Activated CD4-positive, alpha-beta T cell treated with anti-CD3 and anti-CD28 coated beads, Interleukin-2, amount 50 U/mL, for 24 hours (primary cell): ENCODE measurements at places on chromosomes 4 and X.

- no peak for DNase-seq
Observed at GRCh38 chrX:39043838-39044550, 242.7 kb downstream of the MID1IP1 start.

- DNase-seq: no peak
Observed at GRCh38 chr4:86685401-86685800, 91.3 kb downstream of the PTPN13 start.

DNA sequence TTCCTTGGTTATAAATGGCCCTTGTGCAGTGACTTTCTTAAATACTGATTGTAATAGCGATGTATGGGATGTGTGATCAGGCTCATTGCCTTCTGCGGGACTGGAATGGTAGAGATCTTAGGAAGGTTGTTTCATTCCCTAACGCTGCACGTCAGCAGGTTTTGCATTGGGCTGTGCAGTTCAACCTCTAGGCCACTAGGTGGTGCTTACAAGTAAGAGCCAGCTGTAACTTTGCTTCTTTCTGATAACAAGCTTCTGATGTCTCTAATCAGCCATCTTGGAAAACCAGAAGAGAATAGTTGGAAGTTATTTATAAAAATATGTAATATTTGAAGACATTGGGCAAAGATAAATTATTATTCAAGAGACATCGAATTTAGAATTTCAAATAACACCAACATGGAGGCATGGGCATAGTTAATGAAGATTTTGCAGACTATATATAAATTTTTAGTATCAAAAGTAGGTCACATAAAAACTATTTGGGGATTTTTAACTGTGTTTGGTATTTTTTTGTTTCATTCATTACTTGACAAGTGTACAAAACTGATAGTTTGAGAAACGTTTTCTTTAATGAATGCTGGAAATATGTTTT lies 339.7 kb upstream of the PCDH7 start:
- DNase-seq: no peak

GRCh38 chrX:20352504-20352903 lies 85.8 kb upstream of the RPS6KA3 start:
- DNase-seq: no peak

DNA sequence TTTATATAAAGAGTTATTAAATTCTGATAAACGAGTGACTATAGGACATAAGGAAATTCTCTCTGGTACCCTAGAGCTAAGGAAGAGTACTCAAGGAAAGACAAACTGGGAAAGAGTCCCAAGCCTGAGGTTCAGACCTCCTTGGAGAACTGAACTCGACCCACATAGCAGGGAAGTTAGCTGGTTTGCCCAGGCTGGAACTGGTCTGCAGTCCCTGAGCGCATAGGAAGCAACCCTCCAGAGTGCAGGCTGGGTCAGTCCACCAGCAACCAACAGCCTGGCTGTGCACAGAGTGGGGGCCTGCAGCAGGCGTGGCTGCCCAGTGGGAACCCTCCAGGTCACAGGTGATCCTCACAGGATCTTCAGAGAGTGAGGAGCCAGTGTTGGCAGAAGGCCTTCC lies 114.1 kb downstream of the SOWAHB start:
- DNase-seq: no peak

GRCh38 chr4:127782025-127782274 lies 172 bp upstream of the HSPA4L start:
- no peak for DNase-seq

GRCh38 chr4:43843501-43843900 lies 605.1 kb downstream of the KCTD8 start:
- DNase-seq: no peak

DNA sequence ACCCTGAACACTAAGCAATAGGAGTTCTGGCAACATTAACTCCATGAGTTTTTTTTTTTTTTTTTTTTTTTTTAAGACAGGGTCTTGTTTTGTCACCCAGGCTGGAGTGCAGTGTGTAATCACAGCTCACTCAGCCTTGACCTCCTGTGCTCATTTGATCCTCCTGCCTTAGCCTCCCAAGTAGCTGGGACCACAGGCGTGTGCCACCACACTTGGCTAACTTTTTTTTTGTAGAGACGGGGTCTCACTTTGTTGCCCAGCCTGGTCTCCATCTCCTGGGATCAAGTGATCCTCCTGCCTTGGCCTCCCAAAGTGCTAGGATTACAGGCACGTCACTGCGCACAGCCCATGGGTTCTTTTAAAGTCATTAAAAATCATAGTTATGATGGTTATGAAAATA lies 5.1 kb downstream of the RHOH start:
- DNase-seq: no peak

GRCh38 chrX:109643687-109644086 lies 18.7 kb upstream of the KCNE5 start:
- DNase-seq: no peak

- peak; percentile 37 for DNase-seq
Observed at GRCh38 chrX:134599184-134599914, 58.9 kb downstream of the PLAC1 start.

DNA sequence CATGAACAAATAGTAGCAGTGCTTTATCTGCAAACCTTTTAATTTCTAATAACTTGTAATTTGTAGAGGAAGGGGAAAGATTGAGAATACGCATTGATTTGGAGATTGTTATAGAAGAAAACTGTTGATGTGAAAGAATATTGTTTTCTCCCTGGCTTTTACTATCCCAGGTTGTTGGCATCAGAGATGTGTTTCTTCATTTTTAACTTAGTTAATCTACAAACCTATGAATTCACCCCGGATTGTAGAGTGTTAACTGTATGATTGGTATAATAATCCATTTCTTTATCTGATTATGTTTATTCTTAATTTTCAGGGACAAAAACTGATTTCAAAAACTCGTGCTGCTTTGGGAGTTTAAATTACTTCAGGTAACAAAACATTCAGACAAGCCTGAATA lies 18.9 kb downstream of the AFP start:
- DNase-seq: no peak

GRCh38 chr4:48360285-48361011 lies 19.1 kb downstream of the SLAIN2 start:
- no peak for DNase-seq

DNA sequence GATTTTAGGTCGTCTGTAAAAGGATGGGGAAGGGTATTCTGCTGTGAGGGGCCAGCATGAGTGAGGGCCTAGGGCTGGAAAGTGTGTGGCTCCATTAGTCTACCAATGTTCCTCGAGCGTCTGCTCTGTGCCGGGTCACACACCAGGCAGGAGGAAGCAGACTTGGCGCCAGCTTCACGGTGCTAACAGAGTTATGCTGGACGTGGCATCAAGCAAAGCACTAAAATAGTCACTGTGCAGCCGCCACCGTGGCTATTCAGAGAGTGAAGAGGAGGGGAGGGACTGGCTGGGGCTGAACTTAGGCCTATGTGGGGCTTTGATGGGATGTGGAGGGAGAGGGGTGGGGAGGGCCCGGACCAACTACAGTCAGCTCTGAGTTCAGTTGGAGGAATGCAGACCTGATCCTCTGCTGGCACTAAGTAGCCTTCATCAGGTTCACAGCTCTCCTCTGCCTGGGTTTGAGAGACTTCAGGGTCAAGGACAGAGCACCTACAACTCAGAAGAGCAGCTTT lies 83.9 kb upstream of the MSX1 start:
- no peak for DNase-seq

DNA sequence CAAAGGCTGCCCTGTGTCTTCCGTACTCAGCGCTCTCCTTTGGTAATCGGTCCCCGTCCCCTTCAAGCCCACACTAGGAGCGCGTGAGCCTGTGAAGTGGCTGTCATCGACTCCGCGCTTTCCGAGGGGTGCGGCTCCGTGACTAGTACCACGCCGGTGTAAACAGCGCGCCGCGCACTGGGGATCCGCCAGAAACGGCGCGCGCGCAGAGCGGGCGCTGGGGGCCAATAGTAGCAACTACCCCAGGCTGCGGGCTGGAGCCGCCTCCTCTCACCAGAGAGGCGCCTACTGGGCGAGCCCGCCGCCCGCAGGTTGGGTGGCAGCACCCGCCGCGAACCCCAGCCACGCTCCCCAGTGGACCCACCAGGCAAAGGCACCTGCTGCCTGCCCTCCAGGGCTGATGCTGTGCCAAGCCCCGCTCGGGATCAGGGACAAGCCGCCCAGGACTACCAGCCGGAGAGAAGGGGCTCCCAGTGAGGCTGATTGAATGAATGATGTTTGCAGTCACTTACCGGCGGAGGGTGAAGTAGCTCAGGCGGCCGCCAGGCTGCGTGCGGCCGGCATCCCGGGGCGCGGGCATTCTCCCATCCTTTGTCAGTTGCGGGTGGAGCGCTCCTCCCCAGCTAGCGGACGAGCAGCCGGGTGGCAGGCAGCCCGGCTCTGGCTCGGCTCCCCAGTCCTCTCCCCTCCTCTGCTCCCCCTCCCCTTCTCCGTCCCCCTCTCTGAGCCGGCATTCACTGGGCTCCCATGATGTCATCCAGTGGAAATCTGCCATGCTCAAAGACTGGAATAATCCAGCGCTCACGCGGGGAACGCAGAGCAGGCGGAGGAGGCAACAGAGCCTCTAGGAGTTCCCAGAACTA lies 370.3 kb upstream of the SMIM31 start:
- DNase-seq: no peak

GRCh38 chr4:79087071-79087470 lies 147.8 kb upstream of the PAQR3 start:
- DNase-seq: no peak

- no peak for DNase-seq
Observed at GRCh38 chrX:40617566-40617965, 5.7 kb upstream of the MPC1L start.

GRCh38 chr4:183172881-183173280 lies 73.8 kb downstream of the WWC2 start:
- no peak for DNase-seq

- no peak for DNase-seq
Observed at GRCh38 chr4:118285931-118286330, 66.9 kb downstream of the PRSS12 start.

DNA sequence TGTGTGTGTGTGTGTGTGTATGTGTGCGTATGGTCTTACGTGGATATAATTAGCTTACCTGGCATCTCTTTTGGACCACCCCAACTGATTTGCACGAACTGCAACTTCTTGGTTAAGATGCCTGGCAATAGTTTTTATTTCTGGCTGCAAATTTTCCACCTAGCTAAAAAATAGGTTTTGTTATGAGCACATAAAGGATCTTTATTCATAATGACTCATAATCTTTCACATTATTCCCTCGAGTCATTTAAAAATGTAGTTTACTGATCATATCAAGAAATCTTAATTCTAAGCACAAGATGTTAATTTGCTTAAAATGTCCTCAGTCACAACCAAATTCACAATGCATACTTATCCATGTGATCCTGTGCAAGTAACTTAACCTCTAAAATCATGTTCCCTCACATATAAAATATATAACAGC lies 1.5 kb downstream of the COX18 start:
- no peak for DNase-seq

DNA sequence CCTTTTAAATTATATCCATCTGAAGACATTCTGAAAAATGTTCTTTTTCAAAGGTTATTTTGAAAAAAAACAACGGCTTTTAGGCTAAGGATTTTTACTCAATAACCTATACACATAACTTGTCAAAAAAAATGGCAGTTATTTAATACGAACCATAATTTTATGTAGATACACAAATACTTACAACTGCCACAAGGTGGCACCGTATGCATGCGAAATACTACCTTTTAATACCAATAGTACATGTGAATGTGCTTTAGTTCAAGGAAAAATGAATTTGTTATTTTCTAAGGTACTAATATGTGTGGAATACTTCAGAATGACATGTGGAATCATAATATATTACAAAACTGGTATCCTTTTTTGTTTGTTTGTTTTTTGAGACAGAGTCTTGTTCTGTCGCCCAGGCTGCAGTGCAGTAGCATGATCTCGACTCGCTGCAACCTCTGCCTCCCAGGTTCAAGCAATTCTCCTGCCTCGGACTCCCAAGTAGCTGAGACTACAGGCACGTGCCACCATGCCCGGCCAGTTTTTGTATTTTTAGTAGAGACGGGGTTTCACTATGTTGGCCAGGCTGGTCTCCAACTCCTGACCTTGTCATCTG lies 4.6 kb upstream of the MAD2L1 start:
- peak; percentile 37 for DNase-seq

- DNase-seq: no peak
Observed at GRCh38 chr4:147717878-147718277, 14.0 kb upstream of the ARHGAP10 start.

- no peak for DNase-seq
Observed at GRCh38 chr4:149084144-149084543, 641.9 kb upstream of the NR3C2 start.

DNA sequence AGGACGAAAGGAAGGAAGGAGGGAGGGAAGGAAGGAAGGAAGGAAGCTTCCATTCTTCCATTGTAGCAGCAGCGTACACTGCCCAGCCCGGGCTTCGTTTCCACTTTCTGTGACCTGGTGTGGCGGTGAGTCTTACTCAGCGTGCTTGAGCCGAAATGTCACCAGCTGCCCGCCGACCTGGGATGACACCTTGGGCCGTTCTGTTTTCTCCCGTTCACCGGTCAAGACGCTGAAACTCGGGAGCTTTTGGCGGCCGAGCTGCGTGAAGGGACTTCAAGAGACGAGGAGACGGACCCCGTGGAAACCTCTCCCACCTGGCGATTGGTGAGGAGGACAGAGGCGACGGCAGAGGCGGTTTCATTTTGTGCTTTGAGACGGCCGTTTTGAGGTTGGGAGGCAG lies 47.1 kb upstream of the PPP2R3B start:
- no peak for DNase-seq

DNA sequence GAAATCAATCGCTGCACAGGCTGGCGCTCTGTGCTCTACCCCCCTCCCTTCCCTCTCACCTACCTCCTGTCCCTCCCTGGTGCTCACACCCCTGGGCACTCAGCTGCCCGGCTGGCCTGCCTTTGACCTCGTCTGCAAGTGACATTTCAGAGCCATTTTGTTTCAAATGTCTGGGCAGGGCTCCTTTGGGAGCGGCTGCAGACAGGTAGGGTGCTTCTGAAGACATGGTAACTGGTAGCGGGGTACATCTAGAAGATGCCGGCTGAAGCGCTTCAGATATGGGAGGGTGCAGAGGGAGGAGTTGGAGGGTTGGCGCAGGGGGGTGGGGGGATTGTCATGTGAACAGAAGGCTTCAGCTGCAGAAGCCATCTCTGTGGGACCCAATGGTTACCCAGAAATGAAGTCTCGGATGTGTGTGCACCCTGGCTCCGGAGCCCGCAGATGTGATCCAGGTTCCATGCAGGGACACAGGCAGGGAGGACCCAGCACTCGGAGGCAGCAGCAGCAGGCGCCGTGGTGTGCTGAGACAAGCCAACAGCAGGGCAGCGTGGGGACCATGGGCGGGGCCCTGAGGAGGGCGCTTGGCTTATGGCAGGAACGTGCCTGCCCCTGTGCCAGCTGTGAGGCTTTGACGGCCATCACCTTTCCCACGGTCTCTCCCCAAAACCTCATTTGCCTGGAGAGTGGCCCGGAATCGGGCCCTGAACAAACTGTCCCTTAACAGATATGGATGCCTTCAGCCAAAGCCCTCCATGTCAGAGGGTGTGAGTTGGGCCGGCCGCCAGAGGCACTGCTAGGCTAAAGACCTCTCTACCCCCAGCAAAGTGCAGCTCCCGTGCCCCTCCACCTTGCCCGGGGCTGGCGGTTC lies 7.6 kb upstream of the DUSP9 start:
- DNase-seq: no peak

GRCh38 chr4:144449611-144450010 lies 196.3 kb upstream of the HHIP start:
- DNase-seq: no peak

- DNase-seq: no peak
Observed at GRCh38 chrX:118459494-118459893, 36.1 kb upstream of the DOCK11 start.

GRCh38 chr4:15897577-15897976 lies 41.0 kb downstream of the FGFBP1 start:
- DNase-seq: no peak

- no peak for DNase-seq
Observed at GRCh38 chrX:1807301-1807731, 192.5 kb downstream of the ASMT start.

GRCh38 chr4:5203993-5204310 lies 152.7 kb downstream of the STK32B start:
- no peak for DNase-seq
